ENCODE measurements at places on chromosomes 6 and 20. TPM values are rescaled to one million over a fixed set of nuclear protein-coding genes. Genes with fewer than 3 reads are reported as not detected.

DNA sequence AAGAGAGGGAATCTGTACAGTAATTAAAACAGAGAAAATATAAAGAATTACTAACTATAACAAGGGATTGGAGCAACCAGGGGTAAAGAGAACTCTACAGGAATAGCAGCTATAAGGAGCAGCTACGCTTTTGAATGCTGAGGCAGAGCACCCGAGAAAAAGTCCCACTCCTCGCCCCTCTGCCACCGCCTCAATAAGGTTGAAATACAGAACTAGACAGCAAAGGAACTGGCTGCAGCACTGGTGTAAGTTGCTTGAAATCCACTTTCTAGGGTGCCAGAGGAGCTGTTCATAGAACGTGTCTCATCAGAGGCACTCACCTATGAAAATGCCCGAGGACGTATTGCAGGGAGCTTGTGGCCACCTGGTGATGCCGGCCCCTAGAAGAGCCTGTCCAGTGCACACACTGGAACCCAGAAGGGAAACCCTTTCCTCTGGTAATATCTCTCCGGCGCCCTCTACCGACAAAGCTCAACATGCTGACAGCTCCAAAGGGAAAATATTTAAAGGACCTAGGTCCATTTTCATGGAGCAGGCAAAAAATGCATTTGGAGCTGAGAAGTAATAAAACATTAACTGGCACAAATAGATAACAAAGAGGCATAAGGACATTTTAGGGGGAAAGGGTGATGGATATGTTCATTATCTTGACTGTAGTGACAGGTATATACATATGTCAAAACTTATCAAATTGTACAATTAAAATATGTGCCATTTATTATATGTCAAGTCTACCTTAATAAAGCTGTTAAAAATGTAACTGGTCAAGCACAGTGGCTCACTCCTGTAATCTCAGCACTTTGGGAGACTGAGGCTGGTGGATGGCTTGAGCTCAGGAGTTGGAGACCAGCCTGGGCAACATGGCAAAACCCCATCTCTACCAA is 137.4 kb upstream of the HDAC2 start:
- no peaks in the 10 kb centered on the region for H3K36me3 ChIP-seq
- H3K27ac ChIP-seq, result no peak overlapping the region
- no peaks in the 10 kb centered on the region for H3K27me3 ChIP-seq

DNA sequence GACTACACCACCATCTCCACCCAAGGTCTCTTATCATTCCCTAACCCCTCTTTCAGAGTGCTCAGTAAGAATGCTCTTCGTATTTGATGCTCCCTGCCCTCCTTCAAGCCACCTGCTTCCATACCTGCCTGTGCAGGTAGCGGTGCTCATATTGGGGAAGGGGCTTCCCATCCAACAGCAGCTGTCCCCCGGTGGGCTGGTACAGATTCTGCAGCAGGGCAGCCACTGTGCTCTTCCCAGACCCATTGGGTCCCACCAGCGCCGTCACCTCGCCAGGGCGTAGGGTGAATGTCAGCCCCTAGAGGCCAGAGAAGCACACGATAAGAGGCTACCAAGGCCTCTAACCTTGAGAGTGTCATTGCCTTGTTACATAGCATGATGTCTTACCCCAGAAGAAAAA is 3.9 kb upstream of the PSMB8 start:
- no peaks in the 10 kb centered on the region for H3K27me3 ChIP-seq
- H3K4me3 ChIP-seq, result no peak overlapping the region
- peaks cover 24% of the 10 kb centered on the region for H3K36me3 ChIP-seq

GRCh38 chr20:43191946-43192863 is 2.5 kb upstream of the PTPRT start:
- H3K27ac ChIP-seq, result no peak overlapping the region
- peaks cover 17% of the 10 kb centered on the region for H3K27me3 ChIP-seq
- no peak overlapping the region for H3K4me3 ChIP-seq
- H3K4me1 ChIP-seq, result peaks cover 19% of the 10 kb centered on the region
- DNase-seq, result no peak
- no peaks in the 10 kb centered on the region for H3K36me3 ChIP-seq

DNA sequence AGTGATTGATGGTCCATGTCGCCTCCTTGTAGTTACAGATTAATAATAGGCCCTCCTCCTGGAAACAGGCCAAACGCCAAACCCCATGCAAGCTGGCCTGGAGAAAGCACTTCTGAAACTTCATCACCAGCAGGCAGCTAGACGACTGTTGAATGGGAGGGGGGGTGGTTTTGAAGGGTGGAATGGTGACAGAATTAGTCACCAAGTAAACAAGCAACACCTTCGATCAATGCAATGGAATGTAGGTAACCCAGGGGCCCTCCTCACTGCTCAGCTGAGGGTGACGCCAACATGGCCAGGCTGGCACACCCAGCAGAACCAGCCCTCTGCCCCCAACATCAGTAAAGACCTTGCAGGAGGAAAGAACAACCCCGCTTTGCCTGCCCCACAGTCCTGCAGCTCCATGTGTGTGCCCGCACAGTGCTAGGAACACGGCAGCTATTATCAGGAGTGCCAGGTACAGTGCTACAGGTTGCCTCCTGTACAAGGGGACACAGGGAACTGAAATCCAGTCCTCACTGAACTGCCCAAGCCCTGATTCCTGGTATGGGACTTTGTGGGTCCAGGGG is 2.7 kb downstream of the BCAS1 start:
- H3K4me1 ChIP-seq, result no peaks in the 10 kb centered on the region
- no peak for DNase-seq
- no peak overlapping the region for H3K4me3 ChIP-seq
- H3K27me3 ChIP-seq, result no peaks in the 10 kb centered on the region
- no peak overlapping the region for H3K27ac ChIP-seq

GRCh38 chr6:169395080-169395805 is 141.6 kb upstream of the THBS2 start:
- H3K27me3 ChIP-seq, result no peaks in the 10 kb centered on the region
- no peak overlapping the region for H3K4me3 ChIP-seq
- H3K27ac ChIP-seq, result no peak overlapping the region
- H3K36me3 ChIP-seq, result no peaks in the 10 kb centered on the region
- no peaks in the 10 kb centered on the region for H3K4me1 ChIP-seq
- DNase-seq, result peak; percentile 68

DNA sequence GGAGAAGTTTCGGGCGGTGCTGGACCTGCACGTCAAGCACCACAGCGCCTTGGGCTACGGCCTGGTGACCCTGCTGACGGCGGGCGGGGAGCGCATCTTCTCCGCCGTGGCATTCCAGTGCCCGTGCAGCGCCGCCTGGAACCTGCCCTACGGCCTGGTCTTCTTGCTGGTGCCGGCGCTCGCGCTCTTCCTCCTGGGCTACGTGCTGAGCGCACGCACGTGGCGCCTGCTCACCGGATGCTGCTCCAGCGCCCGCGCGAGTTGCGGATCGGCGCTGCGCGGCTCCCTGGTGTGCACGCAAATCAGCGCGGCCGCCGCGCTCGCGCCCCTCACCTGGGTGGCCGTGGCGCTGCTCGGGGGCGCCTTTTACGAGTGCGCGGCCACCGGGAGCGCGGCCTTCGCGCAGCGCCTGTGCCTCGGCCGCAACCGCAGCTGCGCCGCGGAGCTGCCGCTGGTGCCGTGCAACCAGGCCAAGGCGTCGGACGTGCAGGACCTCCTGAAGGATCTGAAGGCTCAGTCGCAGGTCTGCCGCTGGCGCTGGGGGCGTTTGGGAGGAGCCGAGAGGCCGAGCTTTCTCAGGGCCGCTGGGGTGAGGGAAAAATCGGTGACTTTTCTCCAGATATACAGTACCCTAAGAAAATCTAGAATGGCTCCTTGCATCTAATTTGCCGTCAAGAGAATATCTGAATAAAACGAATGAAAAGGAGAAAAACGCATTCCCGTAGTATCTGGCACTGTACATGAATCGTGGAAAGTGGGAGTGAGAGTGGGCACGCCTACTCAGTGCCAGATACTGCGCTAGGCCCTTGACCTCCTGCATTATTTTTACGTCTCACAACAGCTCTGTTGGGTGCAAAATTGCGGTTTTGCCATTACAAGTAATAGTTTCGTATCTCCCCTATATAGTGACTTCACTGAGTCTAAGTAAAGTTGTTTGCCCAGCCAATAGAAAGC is 1.0 kb downstream of the CALHM6 start:
- H3K4me3 ChIP-seq, result peak overlapping the region; percentile 54
- no peak for DNase-seq
- no peaks in the 10 kb centered on the region for H3K36me3 ChIP-seq
- no peak overlapping the region for H3K27ac ChIP-seq
- peaks cover 13% of the 10 kb centered on the region for H3K4me1 ChIP-seq
- no peaks in the 10 kb centered on the region for H3K27me3 ChIP-seq

GRCh38 chr6:116073765-116074440 is 13.2 kb upstream of the FRK start:
- no peaks in the 10 kb centered on the region for H3K27me3 ChIP-seq
- no peak for DNase-seq
- H3K27ac ChIP-seq, result no peak overlapping the region
- H3K4me1 ChIP-seq, result no peaks in the 10 kb centered on the region
- H3K36me3 ChIP-seq, result no peaks in the 10 kb centered on the region

GRCh38 chr6:38179794-38180430 is 360.4 kb downstream of the ZFAND3 start:
- no peak for DNase-seq
- peaks cover 3% of the 10 kb centered on the region for H3K36me3 ChIP-seq
- no peak overlapping the region for H3K4me3 ChIP-seq

DNA sequence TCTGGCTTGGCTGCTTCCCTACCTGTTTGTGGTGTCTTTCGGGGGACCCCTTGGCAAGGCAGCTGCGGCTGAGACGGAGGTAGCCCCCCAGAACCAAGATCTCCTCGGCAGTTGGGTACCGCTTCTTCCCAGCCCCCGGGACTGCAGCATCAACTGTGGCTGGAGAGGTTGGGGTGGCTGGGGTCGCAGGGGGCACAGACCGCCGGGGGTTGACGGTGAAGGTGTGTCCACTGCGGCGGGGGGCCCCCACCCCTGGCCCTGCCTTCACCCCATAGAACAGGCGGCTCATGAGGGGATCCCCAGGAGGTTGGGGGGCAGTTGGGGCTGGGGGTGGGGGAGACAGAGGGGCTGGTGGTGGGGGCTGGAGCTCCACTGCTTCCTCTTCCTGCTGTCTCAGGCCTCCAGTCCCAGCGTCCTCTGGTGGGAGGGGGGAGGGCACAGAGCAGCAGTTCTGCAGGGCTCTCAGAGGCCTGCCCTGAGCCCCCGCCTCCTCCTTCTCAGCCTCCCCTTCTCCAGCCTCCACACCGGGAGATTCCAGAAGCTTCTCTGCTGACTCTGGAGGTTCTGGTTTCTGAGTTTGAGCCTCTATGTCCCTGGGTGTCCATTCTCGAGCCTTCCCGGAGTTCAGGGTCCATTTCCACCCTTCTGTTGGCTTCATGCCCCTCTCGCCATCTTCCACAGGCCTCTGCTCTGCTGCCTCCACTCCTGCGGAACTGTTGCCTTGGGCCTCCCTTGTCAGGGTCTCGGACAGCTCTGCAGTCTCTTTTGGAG is 1.9 kb downstream of the PPP1R18 start:
- DNase-seq, result no peak
- H3K36me3 ChIP-seq, result peaks cover 8% of the 10 kb centered on the region
- H3K27ac ChIP-seq, result peak overlapping the region; percentile 98
- H3K27me3 ChIP-seq, result no peaks in the 10 kb centered on the region
- H3K4me3 ChIP-seq, result peak overlapping the region; percentile 93

DNA sequence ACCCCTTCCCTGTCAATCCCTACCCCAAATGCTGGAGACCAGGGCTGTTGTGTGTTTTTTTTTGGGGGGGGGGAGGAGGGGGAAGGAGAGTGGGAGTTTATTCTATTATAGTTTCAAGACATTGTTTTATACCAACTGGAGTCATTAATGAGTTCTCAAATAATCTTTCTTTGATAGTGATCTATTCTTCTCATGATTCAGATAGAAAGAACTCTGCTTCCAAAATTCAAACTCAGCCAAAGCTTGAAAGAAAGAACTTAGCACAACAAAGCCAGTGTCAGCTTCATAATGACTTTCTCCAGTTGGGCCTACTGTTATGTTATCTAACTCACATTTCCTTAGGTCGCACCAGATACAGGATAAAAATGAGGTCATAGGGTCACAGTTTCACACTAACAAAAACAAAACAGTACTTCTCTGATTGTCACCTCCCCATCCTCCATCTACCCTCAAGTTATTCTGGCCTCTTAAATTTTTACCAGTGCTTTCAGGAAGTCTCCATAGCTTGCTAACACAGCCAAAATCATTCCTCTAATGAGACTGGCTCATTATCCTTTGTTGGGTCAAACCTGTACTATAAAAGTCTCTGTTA is 19.0 kb upstream of the MAP3K7 start:
- H3K27me3 ChIP-seq, result no peaks in the 10 kb centered on the region
- no peaks in the 10 kb centered on the region for H3K36me3 ChIP-seq
- H3K4me1 ChIP-seq, result peaks cover 7% of the 10 kb centered on the region
- H3K4me3 ChIP-seq, result no peak overlapping the region
- no peak for DNase-seq
- H3K27ac ChIP-seq, result no peak overlapping the region

- no peaks in the 10 kb centered on the region for H3K36me3 ChIP-seq
- H3K27me3 ChIP-seq, result no peaks in the 10 kb centered on the region
- H3K4me1 ChIP-seq, result peaks cover 22% of the 10 kb centered on the region
- DNase-seq, result no peak
These were observed 8.3 kb downstream of the CD109 start for GRCh38 chr6:73704260-73704659.

- no peaks in the 10 kb centered on the region for H3K27me3 ChIP-seq
- H3K36me3 ChIP-seq, result no peaks in the 10 kb centered on the region
- DNase-seq, result no peak
These were observed 1.3 kb downstream of the HINT3 start for GRCh38 chr6:125957845-125958244.

- no peaks in the 10 kb centered on the region for H3K27me3 ChIP-seq
- no peak overlapping the region for H3K27ac ChIP-seq
- H3K4me3 ChIP-seq, result no peak overlapping the region
- H3K36me3 ChIP-seq, result no peaks in the 10 kb centered on the region
- H3K4me1 ChIP-seq, result no peaks in the 10 kb centered on the region
These were observed 366 bp downstream of the GPR31 start for GRCh38 chr6:167157414-167157813.

GRCh38 chr6:12957321-12958051 is 240.9 kb downstream of the PHACTR1 start:
- H3K36me3 ChIP-seq, result no peaks in the 10 kb centered on the region
- no peaks in the 10 kb centered on the region for H3K27me3 ChIP-seq
- H3K27ac ChIP-seq, result peak overlapping the region; percentile 68

- no peak overlapping the region for H3K4me3 ChIP-seq
- H3K27ac ChIP-seq, result no peak overlapping the region
- no peak for DNase-seq
These were observed 8.6 kb downstream of the CDC40 start for GRCh38 chr6:110188791-110189190.

- H3K4me1 ChIP-seq, result no peaks in the 10 kb centered on the region
- DNase-seq, result no peak
- no peak overlapping the region for H3K27ac ChIP-seq
- H3K4me3 ChIP-seq, result no peak overlapping the region
- no peaks in the 10 kb centered on the region for H3K36me3 ChIP-seq
- no peaks in the 10 kb centered on the region for H3K27me3 ChIP-seq
These were observed 215.4 kb upstream of the RUNX2 start for GRCh38 chr6:45112711-45113110.

The SLC22A16 gene
- total RNA-seq, result not detected

The SCGN gene
- total RNA-seq, result 0.83 TPM

The ROMO1 gene
- total RNA-seq, result 159 TPM

The FAM162B gene
- 8.0 TPM for total RNA-seq

The OPRL1 gene
- 0.92 TPM for total RNA-seq
